ENCODE measurements at places on chromosomes 7 and 10.

DNA sequence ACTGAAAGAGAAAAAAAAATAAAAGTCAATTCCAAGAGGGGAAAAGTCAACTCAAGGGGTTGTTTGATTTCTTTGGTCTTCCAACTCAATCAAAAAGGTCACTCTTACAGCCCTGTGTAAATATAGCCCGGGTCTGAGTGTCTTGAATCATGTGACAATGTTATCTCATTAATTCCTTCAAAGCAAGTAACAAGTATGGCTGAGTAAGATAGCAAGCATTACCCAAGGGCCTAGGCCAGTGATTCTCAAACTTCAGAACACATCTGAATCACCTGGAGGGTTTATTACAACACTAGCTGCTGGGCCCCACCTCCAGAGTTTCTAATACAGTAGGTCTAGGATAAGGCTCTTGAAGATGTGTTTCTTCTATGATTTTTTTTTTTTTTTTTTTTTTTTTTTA, 125.0 kb downstream of the PRLHR start:
- no peak for DNase-seq

DNA sequence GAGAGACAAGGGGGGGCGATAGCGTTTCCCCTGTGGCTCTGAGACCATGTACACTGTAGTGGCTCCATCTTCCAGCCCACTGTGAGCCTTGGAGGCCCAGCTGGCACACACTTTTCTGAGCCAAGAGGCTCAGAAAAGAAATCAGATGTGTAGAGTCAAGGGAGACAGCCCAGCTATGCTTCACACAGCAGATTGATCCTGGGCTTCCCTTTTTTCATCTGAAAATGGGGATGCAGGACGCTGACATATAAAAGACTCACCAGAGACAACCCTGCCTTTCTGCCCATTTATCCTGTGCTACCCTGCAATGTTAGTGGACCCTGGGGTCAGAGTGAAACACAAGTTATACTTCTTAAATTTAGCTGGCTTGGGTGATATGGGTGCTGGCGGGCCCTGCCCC, 14.3 kb downstream of the TMEM273 start:
- DNase-seq: no peak

GRCh38 chr10:71433768-71434744, 37.3 kb downstream of the CDH23 start:
- DNase-seq: no peak

GRCh38 chr10:103751667-103752290, 103.6 kb downstream of the SH3PXD2A start:
- DNase-seq: no peak

GRCh38 chr7:134175334-134176036, 48.3 kb downstream of the LRGUK start:
- no peak for DNase-seq

DNA sequence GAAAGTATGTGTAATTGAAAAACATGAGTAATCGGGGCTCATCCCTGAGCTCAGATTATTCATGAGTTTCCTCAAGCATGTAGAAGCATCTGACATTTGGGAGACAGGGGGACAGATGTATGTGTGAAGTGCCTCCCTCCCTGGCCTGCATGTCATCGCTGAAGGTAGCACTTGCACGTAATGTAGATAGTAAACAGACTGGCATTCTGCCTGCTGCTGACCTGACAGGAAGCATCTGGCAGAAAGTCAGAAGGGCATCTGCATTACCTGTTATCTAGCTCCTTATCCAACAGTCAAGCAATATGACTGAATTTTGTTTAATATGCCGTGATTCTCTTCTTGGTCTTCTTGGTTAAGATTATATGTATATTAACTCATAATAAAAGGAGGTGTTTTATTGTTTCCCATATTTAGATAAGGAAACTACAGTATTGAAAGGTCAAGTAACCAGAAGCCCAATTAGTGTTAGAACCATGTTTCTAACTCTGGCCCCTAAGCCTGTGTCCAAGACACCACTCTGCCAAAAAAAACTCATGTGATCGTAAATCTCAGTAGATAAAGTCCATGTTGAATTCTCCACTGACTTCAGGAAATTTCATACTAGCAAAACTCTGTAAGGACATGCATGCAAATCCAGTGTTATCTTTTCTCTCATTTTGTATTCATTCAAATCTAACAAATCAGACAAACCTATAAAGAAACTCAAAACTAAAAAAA, 918.1 kb upstream of the MBL2 start:
- no peak for DNase-seq

DNA sequence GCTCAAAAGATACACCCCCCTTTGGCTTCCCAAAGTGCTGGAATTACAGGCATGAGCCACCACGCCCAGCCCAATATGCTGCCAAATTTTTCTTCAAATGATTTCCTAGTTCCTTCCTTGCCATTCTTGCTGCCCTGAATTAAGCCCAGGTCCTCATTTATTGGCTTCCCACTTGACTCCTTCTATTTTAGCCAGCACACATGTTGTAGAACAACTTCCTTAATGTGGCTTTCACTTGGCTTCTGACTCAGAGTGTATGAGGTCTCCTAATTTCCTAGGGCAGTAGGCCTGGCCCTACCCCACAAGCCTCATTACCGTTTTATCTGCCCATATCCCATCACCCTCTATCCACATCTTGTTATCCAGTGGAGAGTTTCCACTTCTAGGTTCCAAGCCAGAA, 21.8 kb upstream of the HIPK2 start:
- DNase-seq: no peak

- DNase-seq: no peak
Measured at GRCh38 chr10:44858988-44859387, 52.1 kb upstream of the TMEM72 start.

- DNase-seq: no peak
Measured at GRCh38 chr10:77027576-77027975, 610.0 kb downstream of the KCNMA1 start.

GRCh38 chr7:150737265-150738055, at the start of gene GIMAP5:
Gene GIMAP5, plus strand, starts transcription at chr7:150737418. Its CDS starts 3,467 bp downstream, at chr7:150740885.
- DNase-seq: no peak

DNA sequence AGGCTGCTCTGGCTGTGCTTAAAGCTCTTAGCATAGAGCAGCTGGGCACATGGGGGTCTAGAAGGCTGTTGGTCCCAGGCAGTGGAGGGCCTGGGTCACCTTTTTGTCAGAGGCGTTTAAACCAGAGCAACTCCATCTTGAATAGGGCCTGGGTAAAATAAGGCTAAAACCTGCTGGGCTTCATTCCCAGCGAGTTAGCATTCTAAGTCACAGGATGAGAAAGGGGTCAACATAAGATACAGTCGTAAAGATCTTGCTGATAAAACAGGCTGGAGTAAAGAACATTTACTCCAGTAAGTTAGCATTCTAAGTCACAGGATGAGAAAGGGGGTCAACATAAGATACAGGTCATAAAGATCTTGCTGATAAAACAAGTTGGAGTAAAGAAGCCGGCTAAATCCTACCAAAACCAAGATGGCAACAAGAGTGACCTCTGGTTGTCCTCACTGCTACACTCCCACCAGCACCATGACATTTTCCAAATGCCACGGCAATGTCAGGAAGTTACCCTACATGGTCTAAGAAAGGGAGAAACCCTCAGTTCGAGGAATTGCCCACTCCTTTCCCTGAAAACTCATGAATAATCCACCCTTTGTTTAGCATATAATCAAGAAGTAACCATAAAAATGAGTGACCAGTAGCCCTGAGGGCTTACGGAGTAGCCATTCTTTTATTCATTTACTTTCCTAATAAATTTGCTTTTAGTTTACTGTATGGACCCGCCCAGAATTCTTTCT, 96.8 kb upstream of the PCBD1 start:
- DNase-seq: no peak

DNA sequence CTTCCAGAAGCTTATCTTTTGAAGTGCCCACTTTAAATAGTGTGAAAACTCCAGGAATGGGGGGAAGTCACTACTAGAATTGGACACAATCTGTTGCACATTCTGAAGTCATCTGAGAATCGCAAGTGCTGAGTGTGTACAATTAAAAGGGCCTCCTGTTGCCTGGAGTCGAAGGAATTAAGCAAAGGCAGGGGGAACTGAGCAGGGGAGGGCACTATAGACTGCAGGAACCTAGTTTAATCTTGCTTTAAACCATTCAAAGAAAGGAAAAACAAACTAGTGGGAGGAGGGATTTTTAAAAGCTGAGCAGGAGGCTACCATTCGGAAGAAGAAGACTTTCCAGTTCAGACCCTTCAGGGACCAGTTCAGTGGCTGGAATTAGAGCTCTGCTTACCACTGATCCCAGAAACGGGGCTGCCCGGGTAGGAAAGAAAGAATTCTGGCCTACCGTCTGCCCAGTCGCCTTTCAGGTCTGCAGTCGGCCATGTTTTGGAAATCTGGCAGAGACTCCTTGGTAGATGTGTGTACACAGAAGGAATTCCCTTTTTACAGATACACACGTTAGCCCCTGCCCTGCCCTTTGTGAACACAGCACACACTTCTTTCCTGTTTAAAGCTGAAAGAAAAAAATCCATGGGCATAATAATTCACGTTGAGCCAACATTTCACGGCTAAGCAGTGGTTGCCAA, 610.6 kb upstream of the FOXK1 start:
- DNase-seq: no peak

- DNase-seq: no peak
Measured at GRCh38 chr7:95389516-95389915, 6.7 kb downstream of the PON3 start.
